SK-MEL-5 (cell line): ENCODE measurements at places on chromosomes 2 and 18. TPM values are rescaled to one million over a fixed set of nuclear protein-coding genes. Genes with fewer than 3 reads are reported as not detected.

The CXCR1 gene
- not detected in 2 replicates for total RNA-seq

The CHRNA1 gene
- total RNA-seq: 0.11 TPM in 1 of 2 replicates, not detected in the other

The SPR gene
- total RNA-seq: 191 and 200 TPM in 2 replicates

The GLI2 gene
- total RNA-seq: 0.16 and 0.24 TPM in 2 replicates

The LCT gene
- not detected in 2 replicates for total RNA-seq

The IL18R1 gene
- total RNA-seq: 0.37 and 0.59 TPM in 2 replicates

The ITM2C gene
- 184 TPM in 2 replicates for total RNA-seq

The ITGB1BP1 gene
- total RNA-seq: 91.0 and 105 TPM in 2 replicates

The DPYSL5 gene
- total RNA-seq: not detected in 2 replicates

The CEBPZ gene
- total RNA-seq: 118 and 122 TPM in 2 replicates

The MAP3K2 gene
- 24.5 and 26.4 TPM in 2 replicates for total RNA-seq

The MGAT4A gene
- total RNA-seq: 16.3 and 22.0 TPM in 2 replicates

The WNT10A gene
- 0.05 and 0.11 TPM in 2 replicates for total RNA-seq

The VIL1 gene
- 0.05 and 0.11 TPM in 2 replicates for total RNA-seq

The LHCGR gene
- total RNA-seq: not detected in 2 replicates

The KCNK3 gene
- not detected in 2 replicates for total RNA-seq

The SCYGR7 gene
- total RNA-seq: not detected in 2 replicates

The CHRND gene
- 0.13 TPM in 1 of 2 replicates, not detected in the other for total RNA-seq

The RGPD8 gene
- 1.2 and 2.0 TPM in 2 replicates for total RNA-seq

The ADAM23 gene
- total RNA-seq: 7.6 and 9.3 TPM in 2 replicates

The DYNAP gene
- total RNA-seq: not detected in 2 replicates

The POTEC gene
- not detected in 2 replicates for total RNA-seq

The ZNF521 gene
- 1.9 and 4.9 TPM in 2 replicates for total RNA-seq

The PROKR1 gene
- total RNA-seq: 6.3 and 6.9 TPM in 2 replicates

The DCDC2C gene
- total RNA-seq: not detected in 2 replicates

The KCNG2 gene
- not detected in 2 replicates for total RNA-seq

The TDRD15 gene
- 0.03 and 0.16 TPM in 2 replicates for total RNA-seq
